ENCODE measurements at places on chromosomes 3 and 15.

GRCh38 chr15:69164807-69165636, 4.6 kb downstream of the GLCE start:
- DNase-seq, result no peak

DNA sequence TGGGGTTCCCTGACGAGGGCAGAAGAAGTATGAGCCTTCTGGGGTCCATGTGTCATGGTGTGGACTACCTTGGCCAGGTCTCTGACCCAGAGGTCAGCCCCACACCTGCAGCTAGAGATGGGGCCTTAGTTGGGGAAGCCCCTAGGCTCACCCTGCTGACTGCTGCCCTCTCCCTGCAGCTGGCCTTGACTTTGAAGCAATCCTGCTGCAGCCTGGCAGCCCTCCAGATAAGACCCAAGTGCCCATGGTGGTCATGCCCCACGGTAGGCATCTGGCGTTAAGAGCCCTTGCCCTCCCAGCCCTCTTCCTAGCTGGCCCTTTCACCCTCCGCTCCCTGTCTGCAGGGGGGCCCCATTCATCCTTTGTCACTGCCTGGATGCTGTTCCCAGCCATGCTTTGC, 7.4 kb downstream of the APEH start:
- no peak for DNase-seq

DNA sequence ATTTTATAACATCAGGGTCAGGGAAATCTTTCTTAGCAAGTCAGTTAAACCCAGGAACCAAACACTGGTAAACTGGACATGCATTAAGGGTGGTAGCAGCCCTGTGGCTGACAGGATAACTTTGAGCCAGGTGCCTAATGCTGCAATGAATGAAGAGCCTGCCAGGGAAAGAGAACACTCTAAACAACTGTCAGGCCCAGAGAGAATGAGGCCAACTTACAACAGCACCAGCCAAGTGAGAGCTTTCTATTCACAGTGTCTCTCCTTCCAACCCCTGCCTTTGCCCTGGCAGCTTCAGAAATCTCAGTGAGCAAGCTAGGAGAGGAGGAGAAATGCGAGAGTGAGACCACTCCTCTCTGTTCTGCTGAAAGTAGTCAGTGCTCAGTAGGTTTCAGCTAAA, 50.4 kb upstream of the ATP2C1 start:
- DNase-seq, result no peak

GRCh38 chr3:129035360-129036221, 25.0 kb upstream of the GP9 start:
- no peak for DNase-seq

GRCh38 chr3:4972652-4973643, 6.3 kb upstream of the BHLHE40 start:
- no peak for DNase-seq
